ENCODE measurements at places on chromosomes 1 and 21.

GRCh38 chr21:40227096-40227495 is 359.9 kb downstream of the PCP4 start:
- no peak for DNase-seq

GRCh38 chr1:209710847-209711246 is 6.2 kb downstream of the HSD11B1 start:
- DNase-seq, result no peak

DNA sequence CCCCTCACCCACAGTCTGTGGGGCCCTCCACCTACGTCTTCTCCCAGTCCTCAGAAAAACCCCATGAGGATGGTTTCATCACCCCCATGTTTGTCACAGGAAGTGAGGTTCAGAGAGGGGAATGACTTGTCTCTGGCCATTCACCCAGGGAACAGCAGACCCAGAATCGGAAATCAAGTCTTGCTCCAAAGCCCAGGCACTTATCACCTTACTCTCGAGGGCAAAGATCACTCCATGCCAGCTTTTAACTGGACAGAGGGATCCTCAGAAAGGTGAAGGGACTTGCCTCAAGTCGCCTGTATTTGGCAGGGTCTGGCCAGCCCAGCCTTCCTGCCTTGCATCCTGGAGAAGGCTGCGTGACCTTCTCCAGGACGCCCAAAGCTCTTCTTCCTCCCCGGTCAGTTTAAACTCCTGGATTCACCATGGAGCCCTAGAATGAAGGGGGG is 57.9 kb upstream of the SSBP3 start:
- DNase-seq, result no peak

DNA sequence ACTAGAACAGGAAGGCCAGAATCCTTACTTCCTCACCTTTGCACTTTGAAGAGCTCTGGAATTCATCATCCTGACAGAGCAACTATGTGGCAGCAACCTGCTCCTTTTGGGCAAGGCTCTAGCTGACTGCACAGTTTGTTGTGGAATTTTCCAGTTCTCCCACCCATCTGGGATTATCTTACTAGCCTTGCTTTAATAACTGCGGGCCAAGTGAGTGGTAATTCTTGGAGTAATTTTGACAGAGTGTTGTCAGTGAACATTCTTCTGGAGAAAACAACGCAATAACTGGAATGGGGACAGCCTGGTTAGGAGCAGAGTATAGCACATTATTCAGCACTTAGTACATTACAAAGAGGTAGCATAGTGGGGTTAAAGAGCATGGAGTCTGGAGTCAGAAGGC is 75.3 kb downstream of the NTMT2 start:
- DNase-seq, result no peak

GRCh38 chr21:31038376-31038775 is at the start of gene KRTAP19-8:
TSS of gene KRTAP19-8 (minus strand) at chr21:31038476. CDS start at chr21:31038443, 33 bp downstream.
- no peak for DNase-seq

DNA sequence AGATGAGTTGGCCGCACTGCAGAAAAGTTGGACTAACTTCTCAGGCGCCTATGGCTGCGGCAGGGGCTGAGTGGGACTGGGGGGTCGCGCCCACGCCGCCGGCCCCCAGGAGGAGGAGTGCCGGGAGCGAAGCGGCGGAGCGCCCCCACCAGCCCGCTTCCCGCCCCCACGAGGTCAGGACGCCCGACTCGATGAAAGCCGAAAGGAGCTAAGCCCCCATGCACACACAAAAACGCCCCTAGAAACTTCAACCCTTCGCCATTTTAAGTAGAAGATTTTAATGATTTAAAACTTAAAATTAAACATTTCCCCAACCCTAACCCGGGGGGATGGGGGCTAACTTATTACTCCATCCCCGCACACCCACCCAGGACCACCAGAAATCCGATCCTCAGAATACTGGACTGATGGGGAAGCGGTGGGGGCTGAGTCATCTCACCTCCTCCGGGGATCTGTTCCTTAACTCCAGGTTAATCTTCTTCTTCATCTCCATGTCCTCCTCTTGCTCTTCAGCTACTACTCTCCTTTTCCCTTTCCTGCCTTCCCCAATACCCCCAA is 539 bp downstream of the ANP32E start:
- no peak for DNase-seq

GRCh38 chr1:221290669-221291068 is 411.4 kb downstream of the HLX start:
- no peak for DNase-seq

DNA sequence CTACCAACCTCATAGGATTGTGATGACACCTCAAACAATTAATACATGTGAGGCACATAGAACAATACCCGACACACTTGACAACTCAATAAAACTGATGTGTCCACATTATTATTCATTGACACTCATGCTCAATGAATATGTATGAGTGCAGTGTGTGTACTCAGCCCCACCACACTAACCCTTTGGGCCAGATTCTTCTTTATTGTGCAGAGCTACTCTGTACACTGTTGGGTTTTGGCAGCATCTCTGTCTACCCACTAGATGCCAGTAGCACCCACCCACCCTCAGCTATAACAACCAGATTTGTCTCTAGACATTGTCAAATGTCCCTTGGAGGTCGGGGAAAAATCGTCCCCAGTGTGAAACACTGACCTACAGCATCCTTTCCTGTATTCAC is 10.1 kb downstream of the CASP9 start:
- DNase-seq, result no peak

DNA sequence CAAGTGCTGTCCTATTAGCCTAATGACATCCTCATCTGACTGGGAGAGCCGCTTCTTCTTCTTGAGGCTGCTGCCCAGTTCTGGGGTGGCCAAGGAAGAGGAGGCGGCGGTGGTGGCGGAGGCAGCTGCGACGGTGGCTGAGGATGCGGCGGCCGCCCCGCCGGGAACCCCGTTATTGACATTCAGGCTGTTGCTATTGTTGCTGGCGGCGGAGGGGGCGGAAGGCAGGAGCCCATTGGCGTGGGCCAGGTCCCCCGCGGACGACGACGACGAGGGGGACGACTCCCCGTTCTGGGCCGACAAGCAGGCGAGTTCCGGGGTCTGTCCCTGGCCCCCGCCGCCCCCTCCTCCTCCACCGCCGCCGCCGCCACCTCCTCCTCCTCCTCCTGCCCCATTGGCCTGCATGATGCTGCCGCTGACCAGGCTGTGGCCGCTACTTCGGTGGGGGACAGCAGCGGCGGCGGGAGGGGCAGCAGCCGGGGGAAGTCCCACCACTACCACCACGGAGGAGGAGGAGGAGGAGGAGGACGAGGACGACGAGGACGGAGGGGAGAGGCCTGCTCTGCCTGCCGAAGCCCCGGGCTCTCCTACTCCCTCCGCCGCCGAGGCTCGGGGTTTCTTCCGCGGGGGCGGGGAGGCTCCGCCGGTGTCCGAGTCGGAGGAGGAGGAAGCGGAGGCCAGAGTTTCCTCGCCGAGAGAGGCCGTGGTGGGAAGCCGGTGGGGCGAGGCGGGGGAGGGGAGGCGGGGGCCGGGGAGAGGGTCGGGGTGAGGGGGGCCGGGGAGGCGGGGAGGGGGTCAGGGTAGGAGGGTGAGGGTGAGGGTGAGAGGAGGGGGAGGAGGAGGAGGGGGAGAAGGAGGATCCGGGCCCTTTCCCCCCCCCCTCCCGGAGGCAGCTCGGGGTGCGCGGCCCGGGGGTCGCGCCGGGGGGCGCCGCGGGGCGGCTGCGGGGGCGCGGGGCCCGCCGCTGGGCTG is 610 bp downstream of the WDR26 start:
- DNase-seq, result no peak

DNA sequence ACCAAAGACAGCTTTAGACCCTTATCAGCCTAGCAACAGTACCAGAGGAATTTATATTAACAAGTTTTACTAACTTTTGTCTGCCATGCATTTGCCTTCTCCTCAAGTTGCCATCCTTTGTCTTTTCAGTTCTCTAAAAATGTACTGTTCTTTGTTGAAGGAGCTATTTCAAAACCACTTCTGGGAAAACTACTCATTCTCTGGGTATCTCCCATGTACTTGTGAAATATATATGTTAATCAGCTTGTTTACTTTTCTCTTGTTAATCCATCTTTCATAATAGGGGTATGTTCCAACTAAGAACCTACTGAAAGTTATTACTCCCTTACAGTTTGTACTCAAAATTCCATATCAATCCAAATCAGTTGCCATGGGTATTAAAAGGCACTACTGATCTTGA is 16.3 kb downstream of the DPYD start:
- DNase-seq, result no peak

DNA sequence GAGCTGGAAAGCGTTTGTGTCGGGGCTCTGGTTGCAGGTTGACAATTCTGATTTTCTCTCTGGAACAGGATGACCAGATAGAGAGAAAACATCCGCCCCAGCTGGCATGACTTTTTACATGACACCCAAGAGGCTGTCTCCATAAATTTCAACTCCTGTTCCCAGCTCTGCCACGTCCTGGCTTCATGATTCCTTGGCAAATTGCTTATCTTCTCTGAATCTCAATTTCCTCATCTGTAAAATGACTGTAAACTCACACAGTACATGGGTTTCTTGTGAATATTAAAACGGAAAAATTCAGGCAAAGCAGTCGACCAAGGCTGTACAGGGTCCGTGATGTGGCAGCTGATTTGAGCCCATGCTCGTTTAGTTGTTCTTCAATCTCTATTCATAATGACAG is 572.7 kb downstream of the AJAP1 start:
- DNase-seq, result no peak

DNA sequence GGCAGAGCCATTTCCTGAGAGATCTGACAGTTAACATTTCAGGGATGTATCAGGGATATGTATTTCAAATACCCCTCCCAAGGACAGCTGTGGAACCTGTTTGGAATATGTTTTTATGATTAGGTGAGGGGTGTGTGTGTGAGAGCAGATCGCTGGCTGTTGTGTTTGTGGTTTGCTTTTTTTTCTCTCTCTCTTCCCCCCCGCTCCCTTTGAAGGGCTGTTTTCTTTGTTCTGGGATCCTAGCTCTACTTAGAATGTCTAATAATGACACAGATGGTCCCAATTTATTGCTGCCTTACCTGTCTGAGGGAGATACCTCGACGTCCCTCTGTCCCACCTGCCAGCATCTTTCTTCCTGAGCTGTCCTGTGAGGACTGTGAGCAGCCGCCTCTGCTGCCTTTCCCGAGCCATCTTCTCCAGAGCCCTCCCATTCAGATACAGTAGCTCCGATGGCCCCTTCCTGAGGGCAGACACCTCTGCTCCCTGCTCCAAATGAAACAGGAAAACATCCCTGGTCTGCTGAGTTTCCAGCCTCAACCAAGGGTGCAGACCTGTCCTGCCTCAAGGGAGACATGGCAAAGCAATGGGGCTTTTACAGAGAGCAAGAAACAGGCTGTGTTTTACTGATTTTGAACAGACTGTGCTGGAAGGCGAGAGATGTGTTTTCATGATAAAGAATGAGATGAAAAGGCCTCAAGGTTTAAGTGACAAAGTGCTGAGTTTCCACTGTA is 138.0 kb upstream of the TNR start:
- no peak for DNase-seq

- no peak for DNase-seq
Measured at GRCh38 chr1:8687039-8687438, 130.4 kb downstream of the RERE start.

- DNase-seq, result no peak
Measured at GRCh38 chr1:93961906-93962305, 52.7 kb upstream of the GCLM start.

All from GM12892 (cell line).